ENCODE measurements at places on chromosomes 13 and 19. TPM values are rescaled to one million over a fixed set of nuclear protein-coding genes. Genes with fewer than 3 reads are reported as not detected.

GRCh38 chr13:67736646-67737420 is 506.7 kb upstream of the PCDH9 start:
- DNase-seq: no peak

The CYP2A6 gene
- polyA plus RNA-seq: not detected

The OVOL3 gene
- not detected for polyA plus RNA-seq

DNA sequence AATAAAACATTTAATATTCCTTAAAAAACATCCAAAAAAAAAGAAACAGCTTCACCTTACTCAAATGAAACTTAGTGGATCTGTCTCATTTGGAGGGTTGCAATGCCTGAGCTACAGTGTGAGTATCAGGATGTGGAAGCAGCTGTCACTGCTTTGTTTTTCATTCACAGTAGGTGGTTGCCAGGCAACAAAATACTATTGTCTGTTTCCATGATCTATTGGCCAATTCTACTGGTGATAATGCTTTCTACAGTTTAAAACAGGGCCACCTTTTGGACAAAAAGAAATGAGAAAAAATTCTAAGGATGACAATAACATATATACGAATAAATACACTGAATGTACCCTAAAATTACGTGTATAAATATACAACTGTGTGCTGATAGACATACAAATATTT is 3.0 kb downstream of the ENOX1 start:
- peak; percentile 12 for DNase-seq

- DNase-seq: no peak
Observed at GRCh38 chr19:41740415-41741243, 14.7 kb upstream of the CEACAM6 start.

- DNase-seq: no peak
Observed at GRCh38 chr13:77465603-77466195, 69.8 kb upstream of the SCEL start.

GRCh38 chr19:44573183-44573582 is 40.2 kb upstream of the IGSF23 start:
- no peak for DNase-seq

DNA sequence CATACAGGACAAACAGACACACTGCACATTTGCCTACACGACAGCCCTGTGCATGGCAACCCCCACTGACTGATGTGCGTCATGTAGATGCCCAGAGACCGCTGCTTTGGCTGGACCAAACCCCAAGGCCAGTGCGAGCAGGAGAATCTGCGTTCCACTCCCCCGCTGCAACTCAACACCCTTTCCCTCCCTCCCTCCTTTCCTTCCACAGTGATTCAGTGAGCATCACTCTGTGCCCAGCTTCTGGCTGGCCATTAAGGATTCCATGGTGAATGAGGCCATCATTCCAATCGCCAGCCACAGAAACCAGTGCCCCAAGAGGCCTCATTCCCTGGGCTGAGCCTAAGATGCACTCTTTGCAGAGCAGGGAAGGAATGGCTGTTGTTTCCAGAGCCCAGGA is 61.6 kb downstream of the GSX1 start:
- DNase-seq: no peak

The SYCN gene
- not detected for polyA plus RNA-seq

- DNase-seq: no peak
Observed at GRCh38 chr13:67726979-67727378, 496.8 kb upstream of the PCDH9 start.

The GAS6 gene
- polyA plus RNA-seq: 113 TPM

The RNF113B gene
- polyA plus RNA-seq: not detected

- no peak for DNase-seq
Observed at GRCh38 chr19:1116726-1117581, 13.2 kb downstream of the GPX4 start.

DNA sequence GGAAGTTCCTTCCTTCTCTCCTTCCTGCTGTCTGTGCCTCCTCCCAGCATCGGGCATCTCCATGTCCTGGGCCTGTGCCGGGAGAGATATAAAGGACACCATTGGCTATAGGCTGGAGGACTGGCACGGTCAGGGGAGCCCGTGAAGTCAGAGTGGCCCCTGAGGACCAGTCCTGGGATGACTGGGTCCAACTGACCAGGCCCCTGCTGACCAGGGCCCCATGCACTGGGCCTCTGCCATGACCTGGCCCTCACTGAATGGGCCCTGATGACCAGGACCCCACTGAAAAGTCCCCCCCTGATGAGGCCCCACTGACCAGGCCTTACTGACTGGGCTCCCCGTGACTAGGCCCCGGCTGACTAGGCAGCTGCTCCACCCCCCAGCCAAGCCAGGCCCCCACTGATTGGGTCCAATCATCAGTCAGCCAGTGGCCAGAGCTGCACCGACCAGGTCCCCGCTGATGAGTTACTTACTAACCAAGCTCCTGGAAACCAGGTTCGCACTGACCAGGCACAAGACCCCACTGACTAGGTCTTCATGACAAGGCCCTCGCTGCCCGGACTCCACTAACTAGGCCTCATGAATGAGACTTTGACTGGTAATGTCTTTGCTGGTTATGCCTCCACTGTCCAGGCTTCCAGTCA is 20.0 kb upstream of the ZNF14 start:
- DNase-seq: no peak

- DNase-seq: no peak
Observed at GRCh38 chr13:36788276-36788675, 30.7 kb upstream of the RFXAP start.

GRCh38 chr13:28621449-28621848 is 37.5 kb upstream of the POMP start:
- no peak for DNase-seq

The RASGRP4 gene
- polyA plus RNA-seq: 0.64 TPM

All from heart right ventricle (tissue), 16 donors.